Stimulated activated CD8-positive, alpha-beta memory T cell treated with anti-CD3 and anti-CD28 coated beads, Interleukin-4, amount 100 ng/mL, for 1 hour (primary cell): ENCODE measurements at places on chromosomes 3 and 15.

- DNase-seq: no peak
These were observed 34.6 kb upstream of the THSD4 start for GRCh38 chr15:71080705-71081104.

DNA sequence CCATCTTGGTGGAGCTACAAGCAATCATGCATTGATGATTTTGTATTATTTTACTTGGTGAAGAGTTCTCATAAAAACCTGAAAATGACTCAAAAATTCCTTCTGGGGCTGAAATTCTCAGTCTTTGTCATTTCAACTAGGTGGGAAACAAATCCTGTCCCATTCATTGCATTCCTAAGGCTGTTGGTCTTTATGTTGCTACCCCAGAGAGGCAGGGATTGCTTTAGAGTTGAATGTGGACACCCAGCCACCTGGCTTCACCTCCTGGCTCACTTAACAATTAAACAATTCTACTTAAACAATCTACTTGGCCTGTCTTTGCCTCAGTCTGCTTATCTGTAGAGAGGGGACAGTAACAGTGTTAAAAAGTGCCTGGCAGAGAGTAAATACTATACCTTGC is 117.3 kb upstream of the UBE3A start:
- no peak for DNase-seq

- no peak for DNase-seq
These were observed 18.5 kb downstream of the GRAMD2A start for GRCh38 chr15:72178976-72179585.

DNA sequence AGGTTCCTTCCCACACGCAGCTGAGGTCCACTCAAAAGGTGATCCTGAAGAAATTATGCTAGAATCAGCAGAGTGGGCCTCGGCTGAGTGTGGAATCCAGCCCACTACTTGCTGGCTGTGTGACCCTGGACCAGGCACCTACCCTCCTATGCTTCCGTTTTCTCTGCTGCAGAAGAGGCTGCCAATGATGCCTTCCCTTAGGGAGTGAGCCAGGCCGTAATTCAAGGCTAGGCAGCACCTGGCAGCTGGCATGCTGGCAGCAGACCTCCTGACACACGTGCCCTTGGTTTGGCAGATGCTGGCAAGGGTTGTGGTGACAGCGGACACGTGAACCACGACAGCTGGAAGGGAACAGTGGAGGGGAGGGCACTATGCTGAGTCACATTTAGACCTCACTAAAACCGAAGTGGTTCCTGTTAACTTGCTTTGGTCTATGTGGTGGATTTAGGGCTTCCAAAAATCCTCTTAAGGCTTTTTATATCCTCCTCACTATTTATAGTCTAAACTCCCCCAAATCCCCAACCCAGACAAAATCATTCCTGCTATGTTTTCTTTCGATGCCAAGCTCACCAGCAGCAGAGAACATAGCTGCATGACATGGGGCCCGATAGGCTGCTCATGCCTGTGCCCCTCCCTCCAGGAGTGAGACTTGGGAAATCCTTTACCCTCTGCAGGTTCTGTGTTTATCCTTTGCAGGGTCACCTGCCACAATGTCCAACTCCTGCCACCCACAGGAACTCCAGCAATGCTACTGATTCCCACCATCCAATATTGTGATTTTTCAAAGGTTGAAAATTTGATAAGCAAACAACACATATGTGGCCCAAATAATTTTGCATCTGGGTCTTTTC is 10.6 kb upstream of the PCSK6 start:
- no peak for DNase-seq

GRCh38 chr15:96285305-96285704 is 45.2 kb upstream of the NR2F2 start:
- DNase-seq: no peak

- DNase-seq: no peak
These were observed 71.9 kb upstream of the CHL1 start for GRCh38 chr3:124557-125179.

DNA sequence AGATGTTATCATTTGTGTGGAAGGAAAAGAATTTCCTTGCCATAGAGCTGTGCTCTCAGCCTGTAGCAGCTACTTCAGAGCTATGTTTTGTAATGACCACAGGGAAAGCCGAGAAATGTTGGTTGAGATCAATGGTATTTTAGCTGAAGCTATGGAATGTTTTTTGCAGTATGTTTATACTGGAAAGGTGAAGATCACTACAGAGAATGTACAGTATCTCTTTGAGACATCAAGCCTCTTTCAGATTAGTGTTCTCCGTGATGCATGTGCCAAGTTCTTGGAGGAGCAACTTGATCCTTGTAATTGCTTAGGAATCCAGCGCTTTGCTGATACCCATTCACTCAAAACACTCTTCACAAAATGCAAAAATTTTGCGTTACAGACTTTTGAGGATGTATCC is 15.1 kb downstream of the KLHL24 start:
- no peak for DNase-seq

- DNase-seq: no peak
These were observed 212.8 kb upstream of the RORA start for GRCh38 chr15:61441891-61442290.

- no peak for DNase-seq
These were observed 49.3 kb downstream of the C3orf70 start for GRCh38 chr3:185103359-185104127.

GRCh38 chr3:54188176-54188791 is 65.9 kb downstream of the CACNA2D3 start:
- no peak for DNase-seq

DNA sequence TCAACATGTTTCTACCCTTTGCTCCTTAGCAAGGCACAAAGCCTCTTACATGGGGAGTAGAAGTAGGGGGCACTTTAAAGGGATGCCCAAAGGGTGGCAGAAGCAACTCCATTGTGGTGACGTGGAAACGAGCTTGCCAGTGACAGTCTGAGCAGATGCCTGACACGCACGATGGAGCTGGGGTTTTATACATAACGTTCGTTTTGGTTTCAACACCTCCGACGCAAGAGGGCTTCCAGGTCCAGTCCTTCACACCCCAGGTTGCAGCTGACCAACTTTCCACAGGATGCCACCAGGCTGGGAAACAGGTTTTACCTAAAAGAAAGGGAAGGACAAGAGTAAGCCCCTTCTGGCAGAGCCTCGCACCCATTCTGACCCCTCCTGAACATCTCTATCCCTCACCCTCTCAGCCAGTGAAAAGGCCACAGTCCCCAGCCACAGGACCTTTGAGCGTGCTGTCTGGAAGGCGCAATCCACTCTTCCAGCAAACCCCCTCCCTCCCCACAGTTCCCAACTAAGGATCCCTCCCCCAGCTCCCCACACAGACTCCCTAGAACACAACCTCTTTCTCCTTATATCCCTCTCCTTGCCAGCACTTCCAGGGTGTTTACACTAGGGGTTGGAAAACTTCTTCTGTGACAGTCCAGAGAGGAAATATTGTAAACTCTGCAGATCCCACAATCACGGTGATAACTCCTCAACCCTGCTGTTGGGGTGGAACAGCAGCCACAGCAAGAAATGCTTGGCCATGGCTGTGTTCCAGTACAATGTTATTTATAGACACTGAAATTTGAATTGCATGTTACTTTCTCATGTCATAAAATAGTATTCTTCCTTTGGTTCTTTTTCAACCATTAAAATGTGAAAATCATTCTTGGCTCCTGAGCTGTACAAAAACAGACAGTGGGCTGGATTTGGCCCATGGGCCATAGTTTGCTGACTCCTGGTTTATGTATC is 36.2 kb downstream of the FAM174B start:
- DNase-seq: no peak

GRCh38 chr3:56304069-56304468 is 164.2 kb downstream of the ERC2 start:
- no peak for DNase-seq

- no peak for DNase-seq
These were observed 516.7 kb downstream of the FOXP1 start for GRCh38 chr3:71066849-71067261.

DNA sequence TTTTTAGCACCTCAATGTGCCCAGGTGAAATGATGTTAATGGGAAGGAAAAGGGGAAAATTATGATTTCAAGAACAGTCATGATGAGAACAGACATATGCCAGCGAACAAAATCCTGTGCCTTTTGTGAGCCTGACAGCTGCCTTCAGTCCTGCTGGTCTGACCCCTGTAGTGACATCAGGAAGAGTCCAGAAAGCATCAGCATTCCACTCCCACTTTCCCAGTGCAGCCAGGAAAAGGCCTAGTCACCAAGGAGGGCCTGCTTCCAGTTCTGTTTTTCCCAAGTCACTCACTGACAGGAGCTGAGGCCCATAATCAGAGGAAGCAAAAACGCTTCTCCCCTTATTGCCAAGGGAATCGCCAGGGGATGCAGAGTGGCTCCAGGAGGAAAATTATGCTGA is 218.4 kb downstream of the ABHD5 start:
- no peak for DNase-seq
